H9 (cell line): ENCODE measurements at places on chromosomes 3 and 15. TPM values are rescaled to one million over a fixed set of nuclear protein-coding genes. Genes with fewer than 3 reads are reported as not detected.

DNA sequence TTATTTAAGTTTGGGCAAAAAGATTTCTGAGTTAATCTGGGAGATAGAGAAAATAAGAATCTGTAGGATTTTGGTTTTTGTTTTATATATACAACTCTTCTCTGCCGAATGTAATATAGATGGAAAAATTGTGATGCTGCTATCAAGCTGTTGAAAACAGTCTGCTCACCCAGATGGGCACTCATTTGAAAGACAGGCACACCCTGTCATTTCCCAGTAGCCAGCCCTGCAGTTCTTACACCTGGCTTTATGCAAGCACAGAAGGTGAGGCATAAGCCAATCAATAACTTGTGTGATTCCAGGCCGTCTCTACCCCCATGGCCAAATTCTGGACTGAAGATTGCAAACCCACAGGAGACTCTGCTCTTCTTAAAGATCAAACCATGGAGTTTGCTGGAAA lies 27.1 kb upstream of the PTX3 start:
- H3K27me3 ChIP-seq, result no peaks in the 10 kb centered on the region
- no peaks in the 10 kb centered on the region for H3K36me3 ChIP-seq
- H3K4me3 ChIP-seq, result no peak overlapping the region
- no peak for DNase-seq
- H3K27ac ChIP-seq, result no peak overlapping the region

DNA sequence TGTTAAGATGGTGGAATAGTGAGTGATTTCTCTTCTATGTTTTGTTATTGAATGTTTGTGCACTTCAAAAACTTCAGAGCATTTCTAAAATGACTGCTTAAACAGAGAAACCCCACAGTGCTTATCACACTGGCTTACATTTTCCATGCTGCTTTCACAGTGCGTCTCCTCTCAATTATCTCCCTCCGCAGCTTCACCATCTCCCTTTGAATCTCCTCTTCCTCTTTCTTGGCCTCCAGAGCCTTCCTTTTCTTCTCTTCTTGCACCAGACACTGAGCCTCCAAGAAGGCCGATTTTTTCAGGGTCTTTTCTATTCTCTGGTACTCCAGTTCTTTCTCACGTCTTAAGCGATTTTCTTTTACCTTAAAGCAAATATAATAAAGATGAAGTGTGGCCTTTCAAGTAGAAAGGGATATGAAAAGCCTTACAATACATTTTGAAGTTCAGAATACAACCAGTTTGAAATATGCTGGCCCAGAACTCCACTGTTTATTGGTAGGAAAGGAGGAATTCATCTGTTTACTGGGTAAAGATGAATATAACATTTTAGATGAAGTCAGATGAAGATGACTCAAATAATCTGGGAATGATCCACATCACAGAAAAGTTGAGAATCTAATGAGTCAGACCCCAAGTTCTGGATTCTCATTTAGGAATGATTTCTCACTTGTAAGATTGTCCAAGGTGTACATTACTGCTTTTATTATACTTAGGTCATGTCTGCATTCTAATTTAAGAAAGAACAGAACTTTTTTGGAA lies 21.4 kb downstream of the CCDC191 start:
- H3K27ac ChIP-seq, result no peak overlapping the region
- no peaks in the 10 kb centered on the region for H3K27me3 ChIP-seq
- no peak overlapping the region for H3K4me3 ChIP-seq
- DNase-seq, result no peak
- no peaks in the 10 kb centered on the region for H3K4me1 ChIP-seq

GRCh38 chr15:64547275-64547674 lies 86.9 kb downstream of the ZNF609 start:
- H3K27ac ChIP-seq, result no peak overlapping the region
- H3K4me1 ChIP-seq, result no peaks in the 10 kb centered on the region
- H3K27me3 ChIP-seq, result no peaks in the 10 kb centered on the region
- H3K4me3 ChIP-seq, result no peak overlapping the region
- DNase-seq, result no peak
- peaks cover 3% of the 10 kb centered on the region; the same call in 2 of the 3 replicates for H3K36me3 ChIP-seq

DNA sequence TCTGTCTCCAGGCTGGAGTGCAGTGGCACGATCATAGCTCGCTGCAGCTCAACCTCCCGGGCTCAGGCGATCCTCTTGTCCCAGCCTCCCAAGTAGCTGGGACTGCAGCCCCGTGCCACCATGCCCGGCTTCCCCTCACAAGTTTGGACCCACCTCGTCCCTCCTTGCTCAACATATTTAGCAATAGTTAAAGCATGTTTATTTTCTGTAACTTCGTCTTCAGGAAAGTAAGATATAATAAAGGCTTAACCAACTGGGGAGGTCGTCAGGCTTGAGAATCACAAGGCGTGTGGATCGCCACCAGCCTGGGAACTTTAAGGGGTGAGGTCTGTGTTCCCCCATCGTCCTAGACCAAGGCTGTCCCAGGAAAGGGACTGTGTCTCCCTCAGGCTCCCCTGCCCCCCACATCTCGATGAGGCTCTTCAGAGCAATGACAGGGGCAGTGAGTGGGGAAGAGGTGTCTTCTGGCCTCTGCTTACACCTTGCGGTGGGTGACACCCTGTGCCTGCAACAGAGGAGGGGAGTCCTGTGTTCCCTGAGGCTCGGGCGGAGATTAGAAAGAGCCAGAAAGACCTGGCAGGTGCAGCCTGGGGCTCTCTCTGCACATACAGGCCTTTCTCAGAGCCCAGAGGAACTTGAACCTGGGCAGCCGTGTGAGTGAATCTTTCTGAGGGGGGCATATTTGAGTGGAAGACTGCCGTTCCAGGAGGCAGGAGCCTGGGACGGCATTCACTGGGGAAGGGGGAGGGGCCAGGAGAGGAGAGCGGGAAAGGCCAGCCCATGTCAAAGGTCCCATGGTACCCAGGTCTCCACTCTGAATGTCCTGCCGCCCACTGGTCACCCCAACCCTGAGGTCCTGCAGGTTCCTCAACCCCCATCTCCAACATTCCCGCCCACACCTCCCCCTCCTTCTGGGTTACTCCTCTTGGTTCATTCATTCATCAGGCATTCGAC lies 152.3 kb downstream of the SMAD6 start:
- no peak overlapping the region for H3K27ac ChIP-seq
- DNase-seq, result peak; percentile 42
- no peak overlapping the region; the same call in 2 of the 3 replicates for H3K4me3 ChIP-seq
- no peaks in the 10 kb centered on the region for H3K4me1 ChIP-seq
- no peaks in the 10 kb centered on the region for H3K27me3 ChIP-seq

GRCh38 chr3:9422712-9423424 lies 25.5 kb downstream of the SETD5 start:
- no peaks in the 10 kb centered on the region for H3K27me3 ChIP-seq
- peak overlapping the region; percentile 43 for H3K27ac ChIP-seq
- no peak overlapping the region for H3K4me3 ChIP-seq
- H3K36me3 ChIP-seq, result peaks cover 39% of the 10 kb centered on the region
- H3K4me1 ChIP-seq, result peaks cover 5% of the 10 kb centered on the region
- peak; percentile 36 for DNase-seq

DNA sequence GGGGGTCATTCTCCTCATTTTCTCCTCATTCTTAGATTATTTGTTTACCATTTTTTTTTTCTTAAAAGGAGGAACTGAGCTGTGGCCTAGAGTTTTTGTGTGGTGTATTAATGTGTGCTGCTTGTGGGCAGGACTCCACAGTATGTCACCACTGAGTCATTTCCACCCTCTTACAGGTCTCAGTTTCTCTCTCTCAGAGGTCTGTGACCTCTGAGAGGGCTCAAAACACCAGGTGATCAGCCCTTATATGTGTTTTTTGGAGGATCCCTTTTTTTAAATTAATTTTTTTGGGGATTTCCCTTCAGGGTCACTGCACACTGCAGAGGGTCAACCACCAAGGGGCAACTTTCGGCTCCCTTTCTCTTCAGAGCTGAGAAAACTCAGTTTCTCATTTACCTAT lies 166.4 kb downstream of the SUCNR1 start:
- no peaks in the 10 kb centered on the region for H3K27me3 ChIP-seq
- H3K36me3 ChIP-seq, result peaks cover 19% of the 10 kb centered on the region
- H3K4me3 ChIP-seq, result no peak overlapping the region
- H3K4me1 ChIP-seq, result no peaks in the 10 kb centered on the region
- no peak overlapping the region for H3K27ac ChIP-seq

- no peaks in the 10 kb centered on the region; the same call in 1 of the 2 replicates for H3K27me3 ChIP-seq
- peaks cover 10% of the 10 kb centered on the region for H3K4me1 ChIP-seq
- peak within 1 kb of the TSS; percentile 99 for H3K4me3 ChIP-seq
- DNase-seq, result peak; percentile 92
- H3K36me3 ChIP-seq, result no peaks in the 10 kb centered on the region
Observed at GRCh38 chr3:111859061-111859973, at the start of gene PHLDB2. Gene PHLDB2 (plus strand): TSS chr3:111859265. CDS start chr3:111884078, 24,813 bp downstream.

GRCh38 chr3:52930748-52931147 lies 33.4 kb upstream of the STIMATE start:
- peaks cover 3% of the 10 kb centered on the region; the same call in 1 of the 3 replicates for H3K36me3 ChIP-seq
- H3K4me3 ChIP-seq, result no peak overlapping the region

DNA sequence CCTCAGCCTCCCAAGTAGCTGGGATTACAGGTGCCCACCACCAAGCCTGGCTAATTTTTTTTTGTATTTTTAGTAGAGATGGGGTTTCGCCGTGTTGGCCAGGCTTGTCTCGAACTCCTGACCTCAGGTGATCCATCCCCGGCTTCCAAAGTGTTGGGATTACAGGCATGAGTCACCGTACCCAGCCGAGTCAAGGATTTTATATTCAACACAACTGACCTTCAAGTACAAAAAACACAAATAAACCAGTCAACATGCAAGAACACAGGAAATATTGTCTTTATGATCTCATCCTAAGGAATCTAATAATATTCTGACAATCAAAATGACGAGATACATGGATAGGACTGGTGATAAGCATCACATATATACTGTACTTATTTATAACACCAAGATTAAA lies 37.9 kb downstream of the TJP1 start:
- H3K4me1 ChIP-seq, result peaks cover 2% of the 10 kb centered on the region; the same call in 1 of the 2 replicates
- no peak overlapping the region for H3K4me3 ChIP-seq
- H3K27me3 ChIP-seq, result no peaks in the 10 kb centered on the region
- peaks cover 43% of the 10 kb centered on the region for H3K36me3 ChIP-seq
- DNase-seq, result no peak

GRCh38 chr3:42957573-42957972 lies 21.5 kb upstream of the GASK1A start:
- no peak for DNase-seq
- no peaks in the 10 kb centered on the region for H3K4me1 ChIP-seq
- H3K4me3 ChIP-seq, result no peak overlapping the region
- H3K27ac ChIP-seq, result no peak overlapping the region
- no peaks in the 10 kb centered on the region for H3K27me3 ChIP-seq
- H3K36me3 ChIP-seq, result no peaks in the 10 kb centered on the region

DNA sequence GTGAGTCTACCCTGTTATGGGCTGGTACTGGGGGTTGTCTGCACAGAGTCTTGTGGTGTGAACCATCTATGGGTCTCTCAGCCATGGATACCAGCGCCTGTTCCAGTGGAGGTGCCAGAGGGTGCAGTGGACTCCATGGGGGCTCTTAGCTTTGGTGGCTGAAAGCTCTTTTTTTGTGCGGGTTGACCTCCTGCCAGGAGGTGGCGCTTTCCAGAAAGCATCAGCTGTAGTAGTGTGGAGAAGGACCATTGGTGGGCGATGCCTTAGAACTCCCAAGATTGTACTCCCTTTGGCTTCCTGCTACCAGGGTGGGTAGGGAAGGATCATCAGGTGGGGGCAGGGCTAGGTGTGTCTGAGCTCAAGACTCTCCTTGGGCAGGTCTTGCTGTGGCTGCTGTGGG lies 602.6 kb downstream of the RSL24D1 start:
- no peak for DNase-seq
- no peaks in the 10 kb centered on the region for H3K27me3 ChIP-seq

DNA sequence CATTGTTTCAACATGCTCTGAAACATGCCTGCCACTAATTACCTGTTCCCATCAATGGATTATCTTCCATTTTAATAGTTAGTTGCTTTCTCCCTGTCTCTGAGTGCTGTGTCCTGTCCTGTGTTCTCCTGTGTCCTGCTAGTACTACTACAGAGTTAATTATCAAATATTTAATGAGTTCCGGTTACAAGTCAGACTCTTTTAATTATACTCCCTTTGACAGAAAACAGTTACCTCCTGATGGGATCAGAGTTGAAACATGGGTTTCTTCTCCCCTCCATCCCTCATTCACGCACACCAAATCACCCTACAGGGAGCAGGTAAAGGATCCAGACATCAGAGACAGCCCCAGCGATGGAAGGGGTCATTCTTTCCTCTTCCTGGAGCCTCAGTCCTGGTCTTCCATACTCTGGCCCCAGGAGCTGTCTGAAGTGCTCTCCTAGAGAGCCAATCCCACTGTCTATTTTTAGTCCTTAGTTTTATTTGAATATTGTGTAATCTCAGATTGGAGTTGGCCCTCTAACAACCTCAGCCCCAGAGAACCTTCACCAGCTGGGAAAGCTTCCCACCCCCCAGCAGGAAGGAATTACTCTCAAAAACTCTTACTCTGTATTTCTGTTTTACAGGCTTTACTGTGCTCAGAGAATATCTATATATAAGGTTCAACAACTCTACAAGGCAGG lies 137.0 kb upstream of the C2CD4B start:
- no peak overlapping the region for H3K27ac ChIP-seq
- no peak overlapping the region for H3K4me3 ChIP-seq
- H3K36me3 ChIP-seq, result no peaks in the 10 kb centered on the region; the same call in 2 of the 3 replicates
- DNase-seq, result no peak

- DNase-seq, result no peak
- H3K27ac ChIP-seq, result no peak overlapping the region
- no peak overlapping the region for H3K4me3 ChIP-seq
- no peaks in the 10 kb centered on the region for H3K36me3 ChIP-seq
- H3K4me1 ChIP-seq, result no peaks in the 10 kb centered on the region
Observed at GRCh38 chr3:13045904-13046568, 27.2 kb downstream of the IQSEC1 start.

- no peaks in the 10 kb centered on the region for H3K27me3 ChIP-seq
- no peak for DNase-seq
- peaks cover 23% of the 10 kb centered on the region; the same call in 1 of the 2 replicates for H3K4me1 ChIP-seq
- no peak overlapping the region for H3K4me3 ChIP-seq
Observed at GRCh38 chr3:183265834-183266417, 12.9 kb downstream of the B3GNT5 start.

DNA sequence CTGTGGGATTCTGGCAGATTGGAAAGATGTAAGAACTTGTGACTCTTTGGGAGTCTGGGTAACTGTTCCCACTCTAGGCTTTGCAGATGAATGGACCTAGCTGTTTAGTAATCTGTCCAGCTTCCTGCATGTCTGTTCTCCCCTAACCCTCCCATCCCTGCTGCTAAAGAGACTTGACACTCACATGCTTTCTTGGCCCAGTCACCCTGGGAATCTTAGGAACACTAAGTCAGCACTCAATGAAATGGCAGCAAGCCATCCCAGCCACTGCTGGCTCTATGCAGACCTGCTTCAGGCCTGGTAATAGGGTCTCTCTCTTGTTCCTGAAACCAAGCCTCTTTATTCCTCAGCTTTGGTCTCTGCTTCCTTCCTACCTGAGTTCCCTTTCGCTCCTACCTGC lies 63.7 kb upstream of the THSD4 start:
- no peak for DNase-seq
- H3K27ac ChIP-seq, result no peak overlapping the region

- H3K4me3 ChIP-seq, result no peak overlapping the region
- no peaks in the 10 kb centered on the region for H3K4me1 ChIP-seq
- H3K36me3 ChIP-seq, result no peaks in the 10 kb centered on the region
- no peak for DNase-seq
- H3K27me3 ChIP-seq, result no peaks in the 10 kb centered on the region
Observed at GRCh38 chr3:6439226-6439625, 421.7 kb upstream of the GRM7 start.

- no peaks in the 10 kb centered on the region for H3K27me3 ChIP-seq
- H3K27ac ChIP-seq, result no peak overlapping the region
- 0 out of 2 replicates have a peak, but pooled peaks cover 3% of the 10 kb centered on the region for H3K4me1 ChIP-seq
Observed at GRCh38 chr3:66115858-66116654, 77.3 kb upstream of the MAGI1 start.

The PTPRG gene
- total RNA-seq, result 64.8 and 69.3 TPM in 2 replicates

The CCR8 gene
- 0.31 and 0.64 TPM in 2 replicates for total RNA-seq

The SUMF1 gene
- total RNA-seq, result 9.5 and 10.6 TPM in 2 replicates

The SSUH2 gene
- 0.61 and 0.64 TPM in 2 replicates for total RNA-seq

The ANKRD34C gene
- not detected in 2 replicates for total RNA-seq

The TM4SF4 gene
- not detected in 2 replicates for total RNA-seq

The C2CD4A gene
- total RNA-seq, result not detected in 2 replicates

The ITIH1 gene
- total RNA-seq, result not detected in 2 replicates

The CLSTN2 gene
- 0.66 and 0.68 TPM in 2 replicates for total RNA-seq
